ENCODE measurements at places on chromosomes 3 and 15.

- DNase-seq = no peak
Measured at GRCh38 chr15:31275331-31276262, 51.0 kb upstream of the KLF13 start.

- DNase-seq = no peak
Measured at GRCh38 chr3:66210687-66211295, 10.0 kb upstream of the SLC25A26 start.

DNA sequence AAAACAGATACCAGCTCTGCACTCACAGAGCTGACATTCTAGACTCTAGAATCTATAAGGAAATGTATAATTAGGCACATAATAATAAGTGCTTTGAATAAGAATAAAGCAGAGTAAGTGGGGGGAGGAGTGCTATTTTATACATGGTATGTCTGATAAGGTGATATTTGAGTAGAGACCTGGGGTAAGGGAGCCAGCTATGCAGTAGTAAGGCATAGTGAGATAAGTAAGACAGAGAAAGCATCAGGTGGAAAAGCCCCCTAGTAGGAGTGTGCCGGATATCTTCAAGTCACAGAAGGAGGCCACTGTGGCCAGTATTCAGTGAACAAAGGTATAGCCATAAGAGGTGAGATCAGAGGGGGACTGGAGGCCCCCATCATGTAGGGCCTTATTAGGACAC is 3.0 kb downstream of the SS18L2 start:
- DNase-seq = no peak

DNA sequence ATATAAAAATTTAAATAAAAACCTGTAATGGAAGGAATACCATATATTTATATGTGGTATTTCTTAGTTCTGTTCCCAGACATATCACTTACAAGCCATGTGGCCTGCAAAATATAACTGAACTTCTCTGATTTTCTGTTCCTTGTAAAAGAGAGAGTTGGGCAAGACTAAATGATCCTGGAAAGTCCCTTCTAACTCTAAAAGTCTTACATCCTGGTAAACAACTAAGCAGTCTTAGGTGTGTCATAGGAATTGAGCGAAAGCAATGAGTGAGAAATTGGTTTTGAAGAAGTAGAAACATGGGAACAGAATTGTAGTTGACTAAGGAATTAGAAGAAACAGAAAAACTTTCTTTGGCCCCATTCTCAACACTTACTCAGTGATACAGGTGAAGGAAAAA is 25.3 kb upstream of the IL20RB start:
- DNase-seq = no peak

DNA sequence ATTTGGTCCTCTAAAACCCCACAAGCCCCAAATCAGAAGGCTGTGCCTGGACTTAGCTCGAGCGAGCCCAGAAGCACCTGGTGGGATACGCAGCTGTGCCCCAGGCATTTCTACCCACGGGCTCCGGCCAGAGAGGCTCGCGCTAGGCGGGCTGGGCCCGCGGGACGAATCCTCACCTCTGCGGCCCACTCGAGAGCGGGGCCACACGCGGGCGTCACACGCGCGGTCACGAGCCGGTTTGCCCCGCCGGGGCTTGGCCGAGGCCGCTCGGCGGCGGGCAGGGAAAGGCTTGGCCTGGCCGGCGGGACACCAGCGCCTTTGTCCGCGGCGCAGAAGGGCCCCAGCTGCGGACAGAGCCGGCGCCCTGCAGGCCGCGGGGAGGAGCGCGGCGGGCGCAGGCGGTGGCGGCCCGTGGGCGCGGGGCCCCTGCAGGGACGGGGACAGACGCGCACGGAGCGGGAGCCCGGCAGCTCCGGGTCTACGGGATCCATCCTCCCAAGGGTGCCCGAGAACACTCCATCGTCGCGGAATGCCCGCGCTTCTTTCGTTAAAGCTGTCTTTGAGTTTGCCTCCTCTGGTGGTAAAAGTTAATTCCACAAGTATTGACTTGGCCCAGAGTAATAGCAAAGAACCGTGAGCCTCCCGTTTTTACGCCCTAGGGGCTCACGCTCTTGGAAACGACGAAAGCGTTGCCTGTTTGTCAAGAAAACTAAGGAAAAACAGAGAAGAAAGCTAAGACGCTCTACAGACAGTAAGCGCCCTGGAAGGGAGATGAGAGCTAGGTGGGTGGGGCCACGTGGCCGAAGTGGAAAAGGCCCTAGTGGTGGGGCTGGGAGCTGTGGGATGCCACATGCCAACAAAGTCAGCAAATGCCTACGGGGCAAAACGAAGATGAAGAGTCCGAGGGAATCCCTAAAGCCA is 26.4 kb downstream of the TYRO3 start:
- no peak for DNase-seq

Data from GM12864 (cell line).